HAP-1 (cell line): ENCODE measurements at places on chromosomes 6 and 20.
A peak's percentile ranks its signal among the peaks of the same experiment; 100 is the strongest.

- no peak for DNase-seq
These were observed 552.8 kb upstream of the CITED2 start for GRCh38 chr6:139927236-139927635.

DNA sequence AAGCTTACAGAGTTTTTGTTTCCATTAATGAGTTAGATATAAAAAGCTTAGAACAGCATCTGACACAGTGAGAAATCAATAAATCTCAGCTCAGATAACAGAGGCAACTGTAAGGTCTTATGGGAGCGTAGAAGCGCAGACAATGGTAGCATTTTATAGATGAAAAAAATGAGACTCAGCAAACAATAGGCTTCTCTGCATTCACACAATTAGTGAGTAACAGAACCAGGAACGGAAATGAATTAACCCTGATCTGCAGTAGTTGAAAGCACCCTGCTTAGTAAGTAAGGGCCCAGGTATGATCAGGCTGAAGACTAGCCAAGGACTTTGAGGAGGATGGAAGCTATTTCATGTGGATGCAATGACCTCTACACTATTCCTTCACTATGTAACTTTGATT, 147.2 kb upstream of the EYA4 start:
- no peak for DNase-seq

DNA sequence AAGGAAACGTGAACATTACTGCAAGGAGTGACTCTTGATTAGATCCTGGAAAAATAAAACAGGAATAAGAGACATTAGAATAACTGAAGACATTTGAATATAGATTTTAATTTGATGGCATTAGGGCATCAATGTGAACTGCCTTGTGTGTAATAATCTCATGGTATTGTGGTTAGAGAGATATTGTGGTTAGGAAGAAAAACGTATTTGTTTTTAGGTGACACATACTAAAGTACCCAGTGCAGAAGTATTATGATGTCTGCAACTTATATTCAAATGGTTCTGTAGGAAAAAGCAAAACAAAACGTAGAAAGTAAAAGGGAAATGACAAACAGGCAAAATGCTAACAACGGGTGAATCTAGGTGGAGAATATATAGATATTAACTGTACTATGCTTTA, 65.9 kb upstream of the OGFRL1 start:
- no peak for DNase-seq

DNA sequence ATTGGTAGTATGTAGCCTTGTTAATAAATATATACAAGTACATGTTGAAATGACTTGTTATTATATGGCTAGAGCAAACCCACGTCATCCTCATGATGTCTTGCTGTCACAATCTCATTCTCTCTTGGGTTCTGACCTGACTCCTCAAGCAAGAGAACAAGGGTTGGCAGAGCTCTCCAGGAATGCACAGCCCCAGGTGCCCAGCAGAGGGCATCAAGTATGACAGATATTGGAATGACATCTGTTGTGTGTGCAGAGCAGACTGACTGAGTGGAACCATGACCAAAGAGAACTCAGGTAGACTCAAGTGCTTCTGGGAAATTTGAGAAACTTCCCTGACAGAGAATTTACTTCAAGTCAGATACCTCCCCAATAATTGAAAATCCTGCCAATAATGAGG, 90.6 kb downstream of the PAX1 start:
- no peak for DNase-seq

DNA sequence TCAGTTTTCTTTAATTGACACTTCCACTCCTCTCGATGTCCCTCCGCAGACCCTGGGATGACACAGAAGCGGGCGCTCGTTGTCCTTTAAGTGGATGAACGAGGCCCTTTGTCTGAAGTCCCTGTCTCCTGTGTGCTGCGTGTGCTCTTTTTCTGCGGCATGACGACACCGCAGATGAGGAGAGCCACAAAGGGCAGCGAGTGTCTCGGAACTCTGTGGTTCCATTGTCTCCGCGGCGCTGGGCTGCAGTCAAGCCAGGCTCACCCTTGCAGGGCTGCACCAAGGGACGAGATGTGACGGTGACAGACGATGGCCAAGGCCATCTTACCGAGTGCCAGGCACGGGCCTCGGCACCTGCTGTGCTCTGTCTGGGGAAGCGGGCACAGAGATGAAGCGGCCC, 10.6 kb downstream of the PRR18 start:
- DNase-seq, result no peak

- no peak for DNase-seq
These were observed 33.0 kb downstream of the RIPOR2 start for GRCh38 chr6:24902782-24903181.

DNA sequence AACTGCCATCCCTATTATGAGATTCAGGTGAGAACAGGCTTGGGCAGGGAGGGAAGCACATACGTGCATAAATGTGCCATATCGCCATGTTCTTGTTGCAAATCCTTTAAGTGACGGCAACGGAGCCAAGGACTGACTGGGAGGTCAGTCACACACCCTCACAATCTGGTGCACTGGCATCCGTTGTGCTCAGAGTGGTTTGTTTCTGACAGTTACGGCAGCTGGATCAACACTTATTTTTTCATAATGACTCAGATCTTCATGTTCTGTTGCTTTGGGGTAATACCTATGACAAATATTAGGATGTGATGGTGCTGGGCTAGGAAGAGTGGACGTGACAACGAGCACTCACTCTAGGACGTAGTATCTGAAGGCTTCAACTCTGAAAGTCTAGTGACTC, 56.2 kb upstream of the PREP start:
- no peak for DNase-seq

- DNase-seq, result no peak
These were observed 19.4 kb downstream of the VIP start for GRCh38 chr6:152769993-152770392.

- DNase-seq, result no peak
These were observed 57.1 kb downstream of the YTHDF1 start for GRCh38 chr20:63158845-63159244.

- DNase-seq, result peak; percentile 41
These were observed 527 bp downstream of the FBXO30 start for GRCh38 chr6:145814035-145814500.

DNA sequence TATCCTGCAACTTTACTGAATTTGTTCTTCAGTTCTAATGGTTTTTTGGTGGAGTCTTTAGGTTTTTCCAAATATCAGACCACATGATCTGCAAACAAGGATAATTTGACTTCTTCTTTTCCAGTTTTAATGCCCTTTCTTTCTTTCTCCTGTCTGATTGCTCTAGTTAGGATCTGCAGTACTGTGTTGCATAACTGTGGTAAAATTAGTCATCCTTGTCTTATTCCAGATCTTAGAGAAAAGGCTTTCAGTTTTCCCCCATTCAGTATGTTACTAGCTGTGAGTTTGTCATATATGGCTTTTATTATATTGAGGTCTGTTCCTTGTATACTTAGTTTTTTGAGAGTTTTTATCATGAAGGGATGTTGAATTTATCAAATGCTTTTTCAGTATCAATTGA, 4.3 kb downstream of the MICA start:
- DNase-seq, result no peak

DNA sequence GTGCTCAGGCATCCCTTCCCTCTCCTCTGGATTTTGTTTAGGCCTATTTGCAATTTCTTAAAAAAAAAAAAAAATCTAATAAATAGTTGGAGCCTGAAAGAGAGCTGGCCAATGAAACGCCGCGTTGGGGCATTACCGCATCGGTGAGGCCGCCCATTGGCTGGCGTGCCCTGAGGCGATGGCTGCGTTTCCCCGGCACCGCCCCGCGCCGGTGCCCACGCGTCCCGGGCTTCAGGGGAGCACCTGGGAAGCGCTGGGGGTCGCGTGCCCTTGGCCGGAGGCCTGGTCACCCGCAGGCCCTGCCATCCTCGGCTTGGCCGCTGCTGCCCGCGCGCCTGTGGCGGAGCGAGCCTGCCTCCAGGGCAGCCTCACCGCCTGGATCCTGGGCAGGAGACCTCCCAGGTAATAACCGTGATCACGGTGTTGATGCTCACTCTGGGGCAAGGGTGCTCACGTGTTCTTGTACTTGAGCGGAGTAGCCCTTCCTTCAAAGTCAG, 155.4 kb downstream of the NRN1 start:
- DNase-seq, result no peak

DNA sequence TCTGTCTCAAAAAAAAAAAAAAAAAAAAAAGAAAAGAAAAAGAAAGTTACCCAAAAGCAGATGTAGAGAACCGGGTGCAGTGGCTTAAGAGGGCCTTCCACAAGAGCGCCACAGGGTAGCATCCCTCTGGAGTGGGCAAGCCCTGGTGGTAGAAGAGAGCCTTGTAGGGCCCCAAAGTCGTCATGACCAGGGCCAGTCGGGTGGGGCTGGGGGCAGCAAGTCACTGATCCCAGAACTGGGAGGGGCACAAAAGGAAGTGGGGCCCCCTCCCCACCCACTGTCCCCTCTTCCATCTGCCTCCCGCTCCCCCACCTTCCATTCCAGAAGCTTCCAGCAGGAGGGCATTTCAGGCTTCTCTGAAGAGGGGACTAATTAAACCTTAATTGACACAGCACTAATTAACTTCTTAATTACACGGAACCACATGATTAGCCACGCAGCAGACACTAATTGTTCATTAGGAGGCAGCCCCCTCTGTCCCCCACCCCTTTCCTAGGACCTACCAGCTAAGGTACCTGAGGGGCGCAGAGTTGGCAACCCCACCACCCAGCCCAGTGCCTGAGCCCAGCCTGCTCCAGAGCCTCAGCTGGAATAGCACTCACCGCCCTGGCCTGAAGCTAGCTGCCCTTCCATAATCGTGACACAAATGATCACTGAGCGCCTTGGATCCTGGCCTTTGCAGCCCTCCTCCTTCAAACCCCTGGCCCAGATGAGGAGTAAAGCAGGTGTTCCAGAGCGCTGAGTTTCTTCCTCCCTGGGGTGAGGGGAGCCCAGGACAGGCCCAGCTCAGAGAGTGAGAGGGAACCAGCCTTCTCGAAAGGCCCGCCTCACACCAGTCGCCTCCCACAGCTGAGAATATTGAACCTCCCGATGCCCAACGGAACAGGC, 34.8 kb downstream of the MDFI start:
- DNase-seq, result no peak

DNA sequence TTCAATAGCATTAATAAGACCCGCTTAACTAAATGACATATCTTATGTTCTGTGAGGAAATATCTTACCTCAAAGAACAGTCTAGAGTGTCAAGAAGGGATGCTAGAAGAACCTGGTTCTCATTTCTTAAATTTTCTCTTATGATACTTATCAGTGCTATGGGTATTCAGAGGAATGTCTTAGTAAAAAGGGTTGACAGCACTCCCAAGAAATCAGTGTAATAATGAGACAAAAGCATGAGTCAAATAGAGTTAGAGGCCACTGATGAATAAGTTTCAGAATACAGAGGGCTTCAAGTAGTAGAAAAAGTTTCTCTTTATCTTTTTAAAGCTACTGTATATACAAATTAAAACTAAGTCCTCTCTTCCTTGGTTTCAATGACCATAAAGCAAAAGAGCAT, 242.8 kb downstream of the GJA1 start:
- DNase-seq, result no peak

GRCh38 chr20:44212792-44213191, 2.2 kb upstream of the OSER1 start:
- DNase-seq, result no peak

GRCh38 chr6:128319157-128319556, 201.2 kb downstream of the PTPRK start:
- no peak for DNase-seq

GRCh38 chr6:29490552-29490951, 2.8 kb upstream of the MAS1L start:
- no peak for DNase-seq

DNA sequence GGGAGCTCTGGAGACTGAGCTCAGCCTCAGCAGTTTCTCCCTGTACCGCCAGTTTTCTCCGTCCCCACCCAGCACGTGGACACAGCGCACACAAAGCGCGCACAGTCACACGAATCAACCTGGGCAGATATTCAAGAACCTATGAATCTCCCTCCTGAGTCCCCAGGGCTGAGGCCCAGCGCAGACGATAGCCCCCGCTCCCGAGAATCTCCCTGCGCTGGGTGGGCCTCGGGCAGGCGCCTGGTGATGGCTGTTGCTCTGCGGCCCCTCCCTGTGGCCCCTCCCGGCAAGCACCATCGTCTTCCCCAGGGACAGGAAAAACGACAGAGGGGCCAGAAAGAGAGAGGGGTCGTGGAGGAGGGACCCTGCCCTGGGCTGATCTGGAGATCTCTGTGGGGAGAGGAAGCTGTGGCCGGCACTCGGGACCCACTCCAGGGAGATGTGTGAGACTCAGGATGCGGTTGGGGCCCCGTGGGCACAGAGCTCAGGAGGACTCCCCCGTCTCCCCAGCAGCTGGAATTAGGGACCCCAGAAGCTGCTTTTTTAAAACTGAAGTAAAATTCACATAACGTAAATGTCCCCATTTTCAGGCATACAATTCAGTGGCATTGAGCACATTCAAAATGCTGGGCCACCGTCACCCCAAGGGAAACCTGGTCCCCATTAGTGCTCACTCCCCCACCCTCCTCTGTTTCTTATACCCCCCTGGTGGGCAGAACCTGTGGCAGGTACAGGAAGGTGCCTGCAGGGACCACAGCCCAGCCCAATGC, 330.8 kb downstream of the TAF4 start:
- no peak for DNase-seq

DNA sequence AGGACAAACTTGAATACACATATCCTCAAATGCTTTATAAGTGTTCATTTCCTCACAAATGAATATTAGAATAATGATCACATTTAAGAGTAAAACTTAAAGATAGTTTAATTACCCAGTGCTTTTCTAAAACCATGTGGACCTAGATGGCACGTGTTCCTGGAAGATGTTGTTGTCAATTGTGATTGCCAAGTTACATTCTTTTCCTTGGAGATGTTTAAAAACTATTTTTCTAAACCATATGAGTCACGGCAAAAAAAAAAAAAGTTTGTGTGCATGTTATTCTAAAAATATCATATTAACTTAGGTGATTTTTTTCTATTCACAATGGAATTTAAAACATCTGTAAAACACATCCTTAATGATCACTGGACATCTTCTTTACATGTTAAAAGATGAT, 51.1 kb downstream of the RCAN2 start:
- no peak for DNase-seq

- DNase-seq, result no peak
These were observed 373.2 kb upstream of the MANEA start for GRCh38 chr6:95204178-95204577.

DNA sequence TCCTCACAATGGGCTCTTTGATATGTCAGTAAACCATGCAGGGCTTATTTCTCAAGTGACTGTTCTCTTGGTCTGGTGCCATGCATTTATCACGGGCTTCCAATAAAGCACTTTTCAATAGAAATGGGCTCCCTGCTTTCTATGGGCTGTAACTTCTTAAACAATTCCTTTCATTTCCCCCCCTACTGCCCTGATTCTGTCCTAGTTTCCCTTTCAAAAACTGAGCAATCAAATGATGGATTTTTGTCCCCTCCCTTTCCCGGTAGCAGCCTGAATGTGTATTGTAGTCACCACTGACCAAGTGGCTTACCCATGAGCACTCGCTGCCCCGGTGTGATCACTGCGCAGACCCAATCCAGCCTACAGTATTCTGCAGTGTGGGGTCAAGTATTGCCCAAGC, 13.9 kb downstream of the RPS10 start:
- DNase-seq, result peak; percentile 76

GRCh38 chr6:28719275-28719940, 193.7 kb downstream of the GPX5 start:
- peak; percentile 77 for DNase-seq

- DNase-seq, result no peak
These were observed 4.1 kb downstream of the FAM210B start for GRCh38 chr20:56362833-56363413.
